ENCODE measurements at places on chromosomes 7 and 10. TPM values are rescaled to one million over a fixed set of nuclear protein-coding genes. Genes with fewer than 3 reads are reported as not detected.

ASB10 gene
- polyA plus RNA-seq, result not detected

ITPRID1 gene
- polyA plus RNA-seq, result not detected

WNT8B gene
- polyA plus RNA-seq, result not detected

PCDH15 gene
- 0.22 TPM for polyA plus RNA-seq

DPP6 gene
- polyA plus RNA-seq, result 0.06 TPM

Measured in adipose tissue (tissue), 3 donors.